Hepatocyte (in vitro differentiated cells): ENCODE measurements at places on chromosomes 1 and 21. TPM values are rescaled to one million over a fixed set of nuclear protein-coding genes. Genes with fewer than 3 reads are reported as not detected.

CD1D gene
- total RNA-seq, result 3.9 and 4.7 TPM in 2 replicates

DENND1B gene
- total RNA-seq, result 17.9 and 18.6 TPM in 2 replicates

ANGPTL3 gene
- 81.8 and 88.6 TPM in 2 replicates for total RNA-seq

ZNF644 gene
- 78.7 and 79.2 TPM in 2 replicates for total RNA-seq

NPR1 gene
- 2.5 and 2.8 TPM in 2 replicates for total RNA-seq

AVPR1B gene
- total RNA-seq, result not detected in 2 replicates

LCE3E gene
- not detected in 2 replicates for total RNA-seq

DNA sequence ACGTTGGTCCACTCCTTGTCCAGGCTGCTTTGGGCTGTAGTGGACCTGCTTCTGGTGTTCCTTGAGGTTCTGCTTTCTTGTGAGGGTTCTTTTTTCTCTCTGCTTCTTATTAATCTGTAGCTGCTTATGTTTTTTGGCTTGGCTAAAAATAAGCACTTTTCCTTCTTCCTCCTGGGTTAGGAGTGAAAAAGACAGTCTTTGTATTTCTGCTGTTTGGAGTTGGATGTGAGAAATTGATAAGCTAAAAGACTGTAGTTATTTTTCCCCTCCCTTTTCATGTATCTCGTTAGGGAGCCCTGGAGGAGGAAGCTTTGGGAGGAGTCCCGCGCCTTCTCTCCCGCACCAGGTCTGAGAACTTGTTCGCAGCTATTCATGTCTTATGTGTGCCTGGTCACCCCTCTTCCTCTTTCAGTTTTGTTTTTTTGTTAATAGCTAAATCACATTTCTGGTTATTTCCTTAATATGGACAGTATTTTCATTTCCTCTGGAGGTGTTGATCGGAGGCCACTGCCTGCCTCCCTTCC is 79.0 kb downstream of the GALNT2 start:
- H3K36me3 ChIP-seq, result no peaks in the 10 kb centered on the region
- no peaks in the 10 kb centered on the region for H3K4me1 ChIP-seq
- H3K4me3 ChIP-seq, result no peak overlapping the region
- DNase-seq, result no peak
- H3K27ac ChIP-seq, result no peak overlapping the region

DNA sequence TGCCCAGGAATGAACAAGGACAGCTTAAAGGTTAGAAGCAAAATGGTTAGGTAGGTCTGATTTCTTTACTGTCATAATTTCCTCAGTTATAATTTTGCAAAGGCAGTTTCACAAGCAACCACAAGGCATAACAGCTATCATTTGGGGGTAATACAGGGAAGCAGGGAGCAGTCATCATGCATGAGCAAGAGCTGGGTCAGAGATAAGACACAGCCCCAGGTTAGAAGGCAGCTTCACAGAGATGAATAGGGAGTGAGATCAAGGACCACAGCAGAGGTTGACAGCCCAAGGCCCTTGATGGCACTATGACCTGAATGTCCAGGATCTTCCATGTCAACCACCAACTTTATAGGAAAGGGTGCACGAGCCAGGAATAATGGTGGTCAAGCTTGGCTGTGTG is 9.0 kb upstream of the CSRP1 start:
- H3K36me3 ChIP-seq, result no peaks in the 10 kb centered on the region
- H3K4me1 ChIP-seq, result peaks cover 23% of the 10 kb centered on the region
- no peak for DNase-seq
- H3K27ac ChIP-seq, result peak overlapping the region; percentile 43

- no peaks in the 10 kb centered on the region for H3K27me3 ChIP-seq
- no peak overlapping the region for H3K27ac ChIP-seq
- no peaks in the 10 kb centered on the region for H3K4me1 ChIP-seq
- no peak for DNase-seq
- H3K4me3 ChIP-seq, result no peak overlapping the region
- no peaks in the 10 kb centered on the region for H3K36me3 ChIP-seq
Observed at GRCh38 chr21:21084179-21084578, 86.0 kb downstream of the NCAM2 start.

GRCh38 chr1:147080006-147080661 is 92.1 kb downstream of the PRKAB2 start:
- H3K4me1 ChIP-seq, result no peaks in the 10 kb centered on the region
- H3K36me3 ChIP-seq, result no peaks in the 10 kb centered on the region
- H3K27me3 ChIP-seq, result peaks cover 9% of the 10 kb centered on the region
- no peak for DNase-seq
- H3K4me3 ChIP-seq, result no peak overlapping the region

DNA sequence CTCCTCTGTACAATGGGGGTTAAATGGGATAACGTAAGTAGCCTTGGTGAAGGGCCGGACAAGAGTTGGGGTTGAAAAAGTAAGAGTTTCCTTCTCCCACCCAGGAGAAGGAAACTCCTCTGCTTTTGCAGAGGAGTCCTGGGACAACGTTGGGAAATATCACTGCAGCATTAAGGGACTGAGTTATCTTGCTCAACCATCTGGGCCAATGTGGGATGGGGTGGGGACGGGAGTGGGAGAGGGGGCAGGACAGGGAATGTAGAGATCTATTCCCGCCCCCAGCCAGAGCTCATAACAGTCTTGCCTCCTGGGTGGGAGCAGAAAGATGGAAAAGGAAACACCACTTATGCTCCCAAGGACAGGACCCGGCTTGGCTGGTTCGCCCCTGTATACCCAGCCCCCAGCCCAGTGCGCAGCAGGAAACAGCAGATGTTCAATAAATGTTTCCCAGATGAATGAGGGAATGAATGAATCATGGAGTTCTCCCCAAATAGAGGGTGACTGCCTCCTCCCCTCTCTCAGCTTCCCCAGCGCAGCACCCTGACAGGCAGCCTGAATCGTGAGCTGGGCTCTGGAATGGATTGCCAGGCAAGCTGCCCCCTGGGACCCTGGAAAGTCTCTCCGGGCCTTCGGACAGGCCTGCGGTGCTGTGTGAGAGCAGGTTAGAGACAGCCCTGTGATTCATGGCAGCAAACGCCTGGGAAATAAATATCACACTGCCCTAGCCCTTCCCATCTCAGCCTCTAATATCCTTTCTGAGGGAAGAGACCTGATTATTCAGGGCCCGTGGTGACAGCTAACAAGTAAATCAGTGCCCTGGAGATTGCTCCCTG is 24.8 kb downstream of the FBXO2 start:
- H3K4me3 ChIP-seq, result no peak overlapping the region
- no peak for DNase-seq
- no peaks in the 10 kb centered on the region for H3K27me3 ChIP-seq
- H3K4me1 ChIP-seq, result no peaks in the 10 kb centered on the region

- H3K4me1 ChIP-seq, result no peaks in the 10 kb centered on the region
- no peak for DNase-seq
- no peak overlapping the region for H3K4me3 ChIP-seq
- no peaks in the 10 kb centered on the region for H3K36me3 ChIP-seq
- no peaks in the 10 kb centered on the region for H3K27me3 ChIP-seq
Observed at GRCh38 chr1:37574834-37575480, 18.2 kb downstream of the DNALI1 start.

GRCh38 chr1:55140546-55140983 is 74.6 kb downstream of the USP24 start:
- peaks cover 4% of the 10 kb centered on the region for H3K36me3 ChIP-seq
- peak; percentile 92 for DNase-seq

- no peak for DNase-seq
- H3K4me1 ChIP-seq, result no peaks in the 10 kb centered on the region
- H3K27me3 ChIP-seq, result no peaks in the 10 kb centered on the region
- no peaks in the 10 kb centered on the region for H3K36me3 ChIP-seq
- no peak overlapping the region for H3K4me3 ChIP-seq
Observed at GRCh38 chr1:78170859-78171258, 125.1 kb downstream of the GIPC2 start.

GRCh38 chr1:9537863-9538668 is 1.2 kb upstream of the SLC25A33 start:
- no peak overlapping the region for H3K4me3 ChIP-seq
- peak; percentile 65 for DNase-seq
- no peaks in the 10 kb centered on the region for H3K27me3 ChIP-seq

- DNase-seq, result no peak
- H3K36me3 ChIP-seq, result no peaks in the 10 kb centered on the region
- no peak overlapping the region for H3K27ac ChIP-seq
- no peaks in the 10 kb centered on the region for H3K27me3 ChIP-seq
- no peaks in the 10 kb centered on the region for H3K4me1 ChIP-seq
Observed at GRCh38 chr21:29677326-29677725, 262.5 kb downstream of the GRIK1 start.

- H3K27me3 ChIP-seq, result no peaks in the 10 kb centered on the region
- no peak for DNase-seq
- H3K27ac ChIP-seq, result no peak overlapping the region
- H3K4me3 ChIP-seq, result no peak overlapping the region
Observed at GRCh38 chr1:150791585-150791984, 16.5 kb downstream of the CTSK start.

DNA sequence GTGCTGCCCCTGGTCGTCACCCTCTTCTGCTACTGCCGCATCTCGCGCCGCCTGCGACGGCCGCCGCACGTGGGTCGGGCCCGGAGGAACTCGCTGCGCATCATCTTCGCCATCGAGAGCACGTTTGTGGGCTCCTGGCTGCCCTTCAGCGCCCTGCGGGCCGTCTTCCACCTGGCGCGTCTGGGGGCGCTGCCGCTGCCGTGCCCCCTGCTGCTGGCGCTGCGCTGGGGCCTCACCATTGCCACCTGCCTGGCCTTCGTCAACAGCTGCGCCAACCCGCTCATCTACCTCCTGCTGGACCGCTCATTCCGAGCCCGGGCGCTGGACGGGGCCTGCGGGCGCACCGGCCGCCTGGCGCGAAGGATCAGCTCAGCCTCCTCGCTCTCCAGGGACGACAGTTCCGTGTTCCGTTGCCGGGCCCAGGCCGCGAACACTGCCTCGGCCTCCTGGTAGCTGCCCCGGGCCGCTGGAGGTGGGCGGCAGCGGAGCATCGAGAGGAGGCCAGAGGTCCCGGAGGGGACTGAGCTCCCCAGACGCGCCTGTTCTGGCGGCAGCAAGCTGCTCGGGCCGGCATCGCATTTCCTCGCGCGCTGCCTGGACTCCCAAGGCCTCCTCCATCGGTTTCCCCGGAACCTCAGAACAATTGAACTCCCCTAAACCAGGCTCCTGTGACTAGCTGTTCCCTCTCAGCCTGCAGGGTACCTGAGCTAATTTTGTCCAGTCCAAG is 1.1 kb downstream of the GPR25 start:
- H3K27ac ChIP-seq, result no peak overlapping the region
- no peaks in the 10 kb centered on the region for H3K36me3 ChIP-seq
- DNase-seq, result no peak
- H3K4me1 ChIP-seq, result no peaks in the 10 kb centered on the region
- no peaks in the 10 kb centered on the region for H3K27me3 ChIP-seq

DNA sequence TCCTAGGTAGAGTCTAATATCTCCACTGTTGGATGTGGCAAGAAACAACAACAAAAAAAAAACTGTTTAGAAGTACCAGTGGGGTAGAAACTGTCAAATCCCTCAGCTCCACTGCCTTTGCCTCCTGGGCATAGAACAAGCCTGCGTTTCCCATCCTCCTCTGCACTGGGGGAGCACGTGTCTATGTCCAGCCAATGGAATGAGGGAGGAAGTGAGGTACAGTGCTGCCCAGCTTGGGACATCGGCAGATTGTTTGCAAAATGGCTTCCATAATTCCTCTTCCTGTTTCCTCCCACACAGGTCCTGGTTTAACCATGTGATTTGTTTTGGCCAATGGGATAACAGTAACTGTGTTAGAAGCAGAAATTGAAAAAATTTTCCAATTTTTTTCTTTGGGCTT is 39.1 kb downstream of the PSMG1 start:
- no peak for DNase-seq
- no peak overlapping the region for H3K4me3 ChIP-seq
- no peaks in the 10 kb centered on the region for H3K36me3 ChIP-seq
- H3K27me3 ChIP-seq, result no peaks in the 10 kb centered on the region
- no peaks in the 10 kb centered on the region for H3K4me1 ChIP-seq

- H3K36me3 ChIP-seq, result no peaks in the 10 kb centered on the region
- H3K4me1 ChIP-seq, result peaks cover 43% of the 10 kb centered on the region
- H3K4me3 ChIP-seq, result no peak overlapping the region
- no peak for DNase-seq
- no peak overlapping the region for H3K27ac ChIP-seq
Observed at GRCh38 chr1:205444300-205444930, 11.4 kb downstream of the BLACAT1 start.

DNA sequence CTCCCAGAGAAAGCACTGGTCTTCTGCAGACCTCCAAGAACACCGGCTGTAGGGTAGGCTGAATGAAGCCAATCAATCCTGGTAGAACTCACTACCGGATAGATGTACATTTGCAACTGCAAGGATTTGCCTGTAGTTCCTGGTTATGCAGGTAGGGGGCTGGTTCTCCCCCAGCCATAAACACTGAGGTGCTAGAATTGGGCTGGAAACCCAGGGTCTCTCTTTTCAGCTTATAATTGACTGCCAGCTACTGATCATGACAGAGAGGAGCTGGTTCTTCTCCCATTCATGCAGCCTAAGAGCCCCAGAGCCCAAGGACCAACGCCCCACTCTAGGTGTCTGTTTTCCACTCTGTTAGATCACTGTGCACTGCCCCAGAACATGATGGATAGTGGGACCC is 21.5 kb upstream of the MTARC2 start:
- no peaks in the 10 kb centered on the region for H3K36me3 ChIP-seq
- H3K27ac ChIP-seq, result no peak overlapping the region
- DNase-seq, result no peak
- H3K27me3 ChIP-seq, result no peaks in the 10 kb centered on the region
- no peaks in the 10 kb centered on the region for H3K4me1 ChIP-seq

DNA sequence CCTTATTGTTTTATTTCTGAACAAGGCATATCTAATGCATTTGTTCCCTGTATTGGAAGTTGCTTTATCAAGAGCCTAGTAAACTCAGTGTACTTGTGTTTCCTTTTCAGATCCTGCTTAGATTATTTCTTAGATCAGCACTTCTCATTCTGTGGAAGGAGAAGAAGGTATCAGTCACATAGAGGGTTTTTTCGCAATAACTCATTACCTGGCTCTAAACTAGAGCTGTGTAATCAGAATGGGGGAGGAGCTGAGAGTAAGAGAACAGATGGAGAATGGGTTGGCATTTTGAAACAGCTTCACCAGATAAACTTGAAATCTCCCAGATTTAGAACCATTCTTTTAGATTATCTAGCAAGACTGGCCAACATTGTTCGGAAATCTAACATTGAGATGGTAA is 11.0 kb downstream of the AHCYL1 start:
- H3K27ac ChIP-seq, result peak overlapping the region; percentile 72
- H3K36me3 ChIP-seq, result no peaks in the 10 kb centered on the region
- H3K4me1 ChIP-seq, result peaks cover 35% of the 10 kb centered on the region
- DNase-seq, result no peak

- H3K4me1 ChIP-seq, result no peaks in the 10 kb centered on the region
- peak; percentile 78 for DNase-seq
- H3K36me3 ChIP-seq, result no peaks in the 10 kb centered on the region
- H3K27ac ChIP-seq, result no peak overlapping the region
- H3K4me3 ChIP-seq, result no peak overlapping the region
Observed at GRCh38 chr1:8348777-8349472, 31.0 kb downstream of the SLC45A1 start.

DNA sequence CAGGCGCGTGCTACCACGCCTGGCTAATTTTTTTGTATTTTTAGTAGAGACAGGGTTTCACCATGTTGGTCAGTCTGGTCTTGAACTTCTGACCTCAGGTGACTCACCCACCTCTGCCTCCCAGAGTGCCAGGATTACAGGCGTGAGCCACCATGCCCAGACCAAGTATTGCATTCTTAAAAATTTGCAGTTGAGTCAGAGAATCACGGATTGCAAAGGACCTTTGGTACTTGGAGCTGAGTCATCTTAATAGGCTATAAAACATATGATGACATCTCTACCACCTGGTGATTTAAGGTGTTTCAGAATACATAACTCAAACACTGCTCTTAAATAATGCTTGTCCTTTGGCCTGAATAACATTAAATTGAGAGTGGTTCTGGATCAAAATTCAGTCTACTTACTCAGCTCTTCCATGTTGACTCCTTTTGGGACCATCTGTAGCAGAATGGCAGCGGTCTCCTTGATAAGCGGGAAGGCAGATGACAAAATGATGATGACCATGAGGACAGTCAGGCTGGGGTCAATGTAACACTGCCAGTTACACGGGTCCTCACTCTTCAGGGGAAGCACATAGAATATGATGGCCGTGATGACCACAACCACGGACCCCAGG is 10.4 kb downstream of the SLC30A10 start:
- H3K27ac ChIP-seq, result peak overlapping the region; percentile 3
- H3K4me1 ChIP-seq, result peaks cover 4% of the 10 kb centered on the region
- H3K36me3 ChIP-seq, result no peaks in the 10 kb centered on the region
